ENCODE measurements at places on chromosomes 3 and 15.

GRCh38 chr15:86557018-86557550 is 477.4 kb downstream of the AGBL1 start:
- DNase-seq: no peak

DNA sequence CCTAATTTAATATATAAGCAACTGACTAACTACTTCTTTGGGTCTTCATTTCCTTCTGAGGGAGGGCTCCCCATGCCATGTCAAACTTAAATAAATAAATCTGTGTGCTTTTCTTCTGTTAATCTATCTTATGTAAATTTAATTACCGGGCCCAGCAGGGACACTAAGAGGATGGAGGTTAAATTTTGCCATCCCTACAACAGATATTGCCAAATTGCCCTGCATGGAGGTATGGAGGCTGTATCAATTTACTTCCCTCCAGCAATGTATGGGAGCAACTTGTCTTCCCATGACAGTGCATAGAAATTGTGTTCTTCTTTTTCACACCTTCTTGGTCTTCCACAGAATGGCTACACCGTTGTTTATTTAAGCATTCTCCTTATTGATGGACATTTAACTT is 129.0 kb downstream of the NFKBIZ start:
- DNase-seq: no peak

DNA sequence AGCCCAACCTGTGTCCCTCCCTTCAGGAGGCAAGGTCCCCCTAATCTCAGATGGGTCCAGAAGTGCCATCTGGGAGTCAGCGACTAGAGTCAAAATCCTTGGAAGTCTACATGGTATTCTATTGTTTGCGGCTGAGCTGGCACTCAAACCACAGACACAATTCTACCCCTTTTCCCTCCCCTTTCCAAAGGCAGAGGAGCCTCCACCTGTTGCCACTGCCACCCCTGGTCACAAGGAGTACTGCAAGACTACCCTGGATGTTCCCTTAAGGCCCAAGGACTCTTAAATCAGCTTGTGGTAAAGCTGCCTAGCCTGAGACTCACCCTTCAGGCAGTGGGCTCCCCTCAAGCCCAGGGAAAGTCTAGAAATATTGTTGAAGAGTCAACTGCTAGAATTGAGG is 4.3 kb upstream of the OR5H6 start:
- DNase-seq: no peak

DNA sequence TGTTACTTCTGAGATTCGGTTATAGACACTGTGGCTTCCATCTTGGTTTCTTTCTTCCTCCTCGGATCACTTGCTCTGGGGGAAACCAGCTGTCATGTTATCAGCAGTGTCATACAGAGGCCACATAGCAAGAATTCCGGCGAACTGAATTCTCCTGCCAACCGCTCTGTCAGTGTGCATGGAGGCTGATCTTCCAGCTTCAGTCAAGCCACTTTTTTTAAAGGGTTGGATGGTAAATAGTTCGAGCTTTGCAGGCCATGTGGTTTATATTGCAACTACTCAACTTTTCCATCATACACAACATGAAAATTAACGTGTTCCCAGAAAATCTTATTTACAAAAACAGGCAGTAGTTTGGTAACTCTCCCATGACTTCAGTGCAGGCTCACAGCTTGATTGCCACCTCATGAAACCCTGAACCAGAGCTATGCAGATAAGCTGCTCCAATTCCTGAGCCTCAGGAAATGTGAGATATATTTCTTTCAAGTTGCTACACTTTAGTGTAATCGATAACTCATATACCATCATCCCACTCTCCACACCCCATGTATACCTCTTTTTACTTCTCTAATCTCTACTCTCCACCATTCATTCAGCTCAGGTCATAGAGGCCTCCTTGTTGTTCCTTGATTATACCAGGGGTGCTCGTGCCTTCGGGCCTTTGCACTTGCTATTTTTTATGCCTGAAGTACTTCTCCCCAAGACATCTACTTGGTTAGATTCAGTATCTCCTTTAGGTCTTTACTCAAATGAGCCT is 7.2 kb downstream of the RPL22L1 start:
- DNase-seq: no peak

DNA sequence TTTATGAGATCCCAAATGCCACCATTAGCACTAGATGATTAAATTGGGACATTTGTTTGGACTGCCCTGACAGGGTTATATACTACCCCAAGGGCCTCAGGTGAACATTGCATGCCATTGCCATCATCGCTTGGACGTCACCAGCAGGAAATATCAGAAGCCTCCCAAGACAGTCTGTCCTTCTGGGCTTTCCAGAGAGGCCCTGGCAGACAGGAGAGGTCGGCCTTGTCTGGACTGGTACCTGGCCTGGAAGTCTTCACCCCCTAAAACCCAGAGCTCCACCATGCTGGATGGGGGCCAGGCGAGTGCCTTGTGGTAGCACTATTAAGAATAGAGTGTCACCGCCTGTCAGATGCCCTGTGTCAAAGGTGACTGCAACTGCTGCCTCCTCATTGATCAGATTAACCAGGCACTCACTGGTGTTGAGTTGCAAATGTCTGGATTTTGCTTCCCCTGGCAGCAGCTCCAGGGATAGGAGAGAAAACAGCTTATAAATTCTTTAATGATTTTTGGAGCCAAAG is 324.1 kb upstream of the RASGRP1 start:
- no peak for DNase-seq
